Brain microvascular endothelial cell (primary cell): ENCODE measurements at places on chromosomes 3 and 15.

DNA sequence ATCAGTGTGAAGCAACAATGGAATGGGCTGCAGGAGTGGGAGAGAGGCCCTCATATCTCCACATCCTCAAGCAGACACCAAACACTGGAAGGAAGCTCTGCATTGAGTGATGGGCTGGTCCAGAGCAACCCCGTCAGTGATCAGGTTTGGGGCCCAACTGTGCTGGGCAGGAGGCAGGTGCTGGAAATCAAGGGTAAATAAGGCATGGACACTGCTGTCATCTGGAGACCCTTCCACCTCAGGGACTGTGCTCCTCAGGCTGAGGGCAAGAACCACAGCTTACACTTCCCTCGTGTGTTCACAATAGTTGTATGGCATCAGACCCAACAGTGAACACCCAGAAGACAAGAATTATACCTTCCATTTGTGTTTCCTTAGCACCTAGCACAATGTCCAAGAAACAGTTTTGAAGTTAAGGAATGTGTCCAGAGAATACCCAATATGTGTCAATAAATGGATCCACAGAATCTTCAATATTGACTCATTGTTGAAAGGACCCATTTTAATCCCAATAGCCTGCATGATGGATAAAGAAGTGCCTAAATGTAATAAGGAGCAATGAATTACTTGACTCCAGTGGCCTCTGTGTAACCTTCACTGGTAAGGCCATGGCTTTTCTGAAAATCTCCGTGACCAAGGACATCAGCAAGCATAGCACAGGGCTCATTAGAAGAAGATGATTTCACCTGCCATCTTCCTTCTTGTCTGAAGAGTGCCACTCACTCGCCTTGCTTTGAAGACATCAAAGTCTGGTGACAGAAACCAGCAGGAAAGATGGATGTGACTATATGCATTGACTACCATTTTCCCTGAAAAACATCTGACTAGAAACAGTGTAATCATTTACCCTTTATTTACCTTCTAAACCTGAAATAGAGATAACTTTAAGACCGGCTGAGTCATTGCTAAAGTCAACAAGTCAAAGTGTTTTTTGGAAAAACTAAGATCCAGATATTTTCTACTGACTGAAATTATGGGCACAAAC, 7.0 kb upstream of the AHSG start:
- no peak for DNase-seq

DNA sequence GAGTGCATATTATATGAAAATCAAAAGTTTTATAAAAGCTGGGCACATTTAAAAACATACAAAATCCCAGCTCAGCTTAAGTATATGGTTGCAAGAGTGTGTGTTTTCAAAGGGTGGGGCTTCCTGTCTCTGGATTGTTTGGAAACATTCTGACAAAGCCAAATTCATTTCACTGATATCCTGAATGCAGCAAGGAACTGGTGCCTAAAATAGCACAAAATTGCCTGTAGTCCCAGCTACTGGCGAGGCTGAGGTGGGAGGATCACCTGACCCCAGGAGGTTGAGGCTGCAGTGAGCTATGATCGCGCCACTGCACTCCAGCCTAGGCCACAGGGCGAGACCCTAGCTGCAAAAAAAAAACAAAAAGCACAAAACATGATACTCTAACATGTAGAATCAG, 13.0 kb upstream of the TJP1 start:
- DNase-seq: peak; percentile 5

DNA sequence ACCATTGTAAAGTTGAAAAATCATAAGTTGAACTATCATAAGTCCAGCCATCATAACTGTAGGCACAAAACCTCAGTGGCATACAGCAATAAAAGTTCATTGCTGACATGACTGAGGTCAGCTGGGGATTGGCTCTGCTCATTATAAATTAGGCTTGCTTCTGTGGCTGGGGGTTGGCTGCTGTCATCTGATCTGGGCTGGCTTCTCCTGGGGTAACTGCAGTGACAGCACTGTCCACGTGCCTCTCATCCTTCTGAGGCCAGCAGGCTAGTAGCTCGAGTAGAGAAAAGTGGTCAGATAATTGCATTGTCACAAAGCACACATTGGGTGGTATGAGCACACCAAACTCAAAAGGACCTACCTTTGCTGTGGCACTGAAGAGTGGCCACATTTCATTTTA, 31.3 kb downstream of the CMTM7 start:
- DNase-seq: no peak

DNA sequence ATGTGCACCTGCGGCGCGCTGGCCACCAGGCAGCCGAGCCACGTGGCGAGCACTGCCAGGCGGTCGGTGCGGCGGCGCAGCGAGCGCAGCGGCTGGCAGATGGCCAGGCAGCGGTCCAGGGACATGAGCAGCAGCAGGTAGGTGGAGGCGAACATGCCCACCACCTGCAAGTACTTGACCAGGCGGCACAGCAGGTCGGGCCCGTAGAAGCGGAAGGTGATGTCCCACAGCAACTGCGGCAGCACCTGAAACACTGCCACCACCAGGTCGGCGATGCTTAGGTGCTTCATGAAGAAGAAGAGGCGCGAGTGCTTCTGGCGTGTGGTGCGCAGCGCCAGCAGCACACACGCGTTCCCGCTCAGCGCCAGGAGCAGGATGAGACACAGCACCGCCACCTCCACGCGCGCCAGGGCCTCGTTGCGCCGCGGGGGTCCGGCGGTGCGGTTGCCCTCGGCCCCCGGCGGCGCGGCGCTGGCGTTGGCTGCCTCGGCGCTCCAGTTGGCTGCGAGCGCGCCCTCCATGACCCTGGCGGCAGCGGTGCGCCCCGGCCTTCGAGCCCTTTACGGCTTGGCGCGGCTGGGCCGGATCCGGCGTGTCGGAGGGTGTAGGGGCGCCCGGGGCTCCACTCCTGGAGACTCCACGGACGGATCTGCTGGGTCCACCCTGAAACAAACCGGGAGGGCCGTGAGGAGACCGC, 1.6 kb downstream of the OXTR start:
- no peak for DNase-seq

- no peak for DNase-seq
These were observed 4.9 kb upstream of the LOXL1 start for GRCh38 chr15:73921254-73921925.

- no peak for DNase-seq
These were observed 10.5 kb downstream of the SELENOS start for GRCh38 chr15:101266787-101267186.

DNA sequence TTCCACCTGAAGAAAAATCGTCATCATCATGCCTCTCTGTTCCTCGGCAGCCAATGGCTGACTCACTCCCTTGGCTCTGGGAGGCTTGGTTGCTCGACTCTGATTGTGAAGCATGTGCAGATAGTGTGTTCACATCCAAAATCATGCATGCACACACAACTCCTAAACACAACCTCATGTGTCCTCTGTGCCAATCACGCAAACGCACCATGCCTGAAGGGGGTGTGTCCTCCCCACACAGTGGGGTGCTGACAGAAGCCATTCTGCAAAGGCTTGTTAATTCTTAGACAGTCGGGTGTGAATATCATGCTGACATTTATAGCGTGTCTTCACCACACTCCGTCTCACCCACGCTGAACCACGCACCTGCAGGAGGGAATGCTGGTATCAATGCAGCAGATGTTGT, 11.4 kb upstream of the CCDC174 start:
- DNase-seq: no peak

- DNase-seq: no peak
These were observed 231.9 kb upstream of the LRTM1 start for GRCh38 chr3:55159711-55160110.

GRCh38 chr3:13841141-13841540, 38.7 kb downstream of the WNT7A start:
- no peak for DNase-seq

GRCh38 chr3:137514853-137515252, 249.3 kb upstream of the SOX14 start:
- no peak for DNase-seq

DNA sequence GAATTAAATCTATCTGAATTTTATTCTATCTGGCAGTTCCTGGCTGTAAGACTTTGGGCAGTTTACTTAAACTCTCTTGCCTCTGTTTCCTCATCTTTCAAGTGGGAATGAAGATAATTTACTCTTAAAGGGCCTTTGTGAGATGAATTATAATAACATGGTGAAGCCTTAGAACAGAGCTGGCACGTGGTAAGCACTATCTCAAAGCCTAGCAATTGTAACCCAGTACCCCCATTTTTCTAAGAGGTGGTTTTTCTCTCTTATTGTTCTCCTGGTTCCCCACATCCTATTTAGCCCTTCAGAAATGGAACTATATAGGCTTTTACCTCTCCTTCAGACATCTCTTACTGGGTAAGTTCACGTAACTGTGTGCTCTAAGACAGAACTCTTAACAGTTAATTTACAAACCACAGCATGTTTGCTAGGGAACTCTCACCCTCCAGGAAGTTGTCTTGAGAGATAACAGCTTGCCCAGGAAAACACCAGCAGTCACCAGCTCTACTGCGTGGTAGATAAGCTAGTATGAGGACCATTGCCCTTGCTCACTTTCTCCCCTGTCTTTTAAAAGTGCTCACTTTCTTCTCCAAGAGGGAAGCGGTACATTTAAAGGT, 12.3 kb upstream of the CRBN start:
- peak; percentile 47 for DNase-seq

DNA sequence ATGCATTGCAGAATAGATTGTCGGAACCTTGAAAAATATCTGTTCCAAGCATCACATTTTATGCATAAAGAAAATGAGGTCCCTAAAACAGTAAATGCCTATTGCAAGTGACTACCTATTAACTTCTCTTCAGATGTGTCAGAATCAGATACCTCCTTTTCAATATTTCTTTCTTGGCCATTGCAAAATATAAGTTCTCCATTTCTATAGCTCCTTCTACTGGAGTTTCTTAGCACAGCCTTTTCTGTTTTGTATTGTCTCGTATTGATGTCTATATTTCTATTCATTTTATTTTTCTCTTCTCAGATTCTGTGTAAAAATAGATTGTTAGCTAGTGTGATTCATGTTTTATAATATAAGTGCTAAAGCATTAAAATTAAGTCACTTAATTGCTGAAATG, 63.4 kb downstream of the PPARG start:
- DNase-seq: no peak

DNA sequence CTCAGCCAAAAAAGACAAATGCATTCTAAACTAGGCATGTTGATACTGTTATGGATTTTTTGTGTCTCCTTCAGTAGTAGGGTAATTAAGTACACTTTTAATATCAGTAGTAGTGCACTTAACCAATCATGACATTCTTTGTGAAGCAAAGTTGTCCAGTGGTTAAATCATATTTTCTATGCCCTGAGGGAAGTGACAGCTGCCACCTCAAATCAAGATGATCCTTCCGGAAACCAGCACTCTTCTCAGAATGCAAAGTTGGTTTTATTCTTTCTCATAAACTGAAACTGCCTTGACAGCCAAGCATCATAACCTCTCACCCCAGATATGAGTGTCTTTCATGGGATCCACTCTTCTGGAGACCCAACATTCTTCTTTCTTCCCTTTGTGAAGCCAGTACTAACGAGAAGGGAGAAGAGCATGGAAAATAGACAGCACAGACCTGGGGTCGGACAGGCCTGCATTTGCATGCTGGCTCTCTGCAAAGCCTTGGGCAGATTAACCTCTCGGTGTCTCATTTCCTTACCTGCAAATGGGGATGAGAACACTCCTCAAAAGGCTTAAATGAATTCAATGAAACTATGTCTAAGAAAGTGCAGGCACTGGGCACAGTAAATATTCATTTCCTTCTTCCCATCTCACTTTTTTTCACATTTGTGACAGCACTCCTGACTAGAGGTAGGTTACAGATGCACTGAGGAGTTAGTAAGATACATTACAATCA, 13.2 kb downstream of the AAGAB start:
- DNase-seq: no peak

GRCh38 chr3:131549340-131549739, 46.6 kb upstream of the MRPL3 start:
- DNase-seq: no peak

DNA sequence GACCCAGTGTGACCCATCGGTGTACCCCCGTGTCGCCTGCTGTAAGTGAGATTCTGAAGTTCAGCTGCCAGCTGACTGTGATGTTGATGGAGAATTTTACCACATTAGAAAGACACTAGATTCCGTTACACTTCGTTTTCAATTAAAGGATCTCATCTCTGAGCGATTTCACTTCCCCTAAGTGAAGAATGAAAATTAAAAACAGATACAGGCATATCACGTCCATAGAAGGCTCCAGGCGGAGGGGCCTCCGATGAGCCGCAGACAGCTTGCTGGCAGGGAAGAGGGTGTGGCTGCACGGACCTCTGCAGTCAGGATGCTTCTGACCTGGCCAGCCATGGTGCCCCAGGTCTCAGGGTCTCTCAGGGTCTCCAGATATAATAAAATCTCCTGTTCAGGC, 6.6 kb upstream of the CPN2 start:
- no peak for DNase-seq

GRCh38 chr3:169085827-169086226, 577.7 kb downstream of the MECOM start:
- peak; percentile 89 for DNase-seq

- DNase-seq: no peak
These were observed 70.6 kb downstream of the TM4SF4 start for GRCh38 chr3:149545049-149545448.

- DNase-seq: no peak
These were observed 479.4 kb downstream of the ERC2 start for GRCh38 chr3:55988905-55989304.

- DNase-seq: no peak
These were observed 15.1 kb downstream of the ABI3BP start for GRCh38 chr3:100978011-100978659.

DNA sequence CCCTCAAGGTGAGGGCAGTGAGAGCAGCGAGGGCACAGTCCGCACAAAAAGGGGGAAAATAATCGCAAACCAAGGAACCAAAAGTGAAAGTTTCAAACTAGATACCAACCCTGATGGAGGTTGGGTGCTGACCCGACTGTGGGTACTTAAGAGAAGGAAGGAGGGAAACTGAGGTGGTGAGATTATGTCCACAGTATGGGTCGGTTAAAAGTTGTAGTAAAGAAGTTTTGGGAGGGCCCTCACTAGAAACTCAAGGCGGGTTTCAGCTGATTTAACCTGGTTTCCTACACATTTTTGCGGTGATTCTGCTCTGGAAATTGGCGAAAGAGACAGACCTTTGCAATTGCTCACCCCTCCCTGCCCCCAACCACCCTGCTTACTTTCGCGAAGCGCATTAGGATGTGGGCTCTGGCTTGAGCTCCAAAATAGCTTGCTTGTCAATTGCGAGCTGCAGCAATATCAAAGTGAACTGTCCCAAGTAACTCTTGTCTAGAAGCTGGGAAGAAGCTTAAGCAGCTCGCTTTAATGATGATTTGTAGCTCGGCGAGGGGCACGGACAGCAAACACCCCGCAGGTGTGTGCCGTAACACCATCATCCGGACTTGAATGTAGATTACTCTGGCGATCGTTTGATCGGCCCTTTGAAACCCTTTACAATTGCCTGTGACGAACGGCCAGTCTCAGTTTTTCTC, 15.8 kb downstream of the SOX2 start:
- DNase-seq: no peak

DNA sequence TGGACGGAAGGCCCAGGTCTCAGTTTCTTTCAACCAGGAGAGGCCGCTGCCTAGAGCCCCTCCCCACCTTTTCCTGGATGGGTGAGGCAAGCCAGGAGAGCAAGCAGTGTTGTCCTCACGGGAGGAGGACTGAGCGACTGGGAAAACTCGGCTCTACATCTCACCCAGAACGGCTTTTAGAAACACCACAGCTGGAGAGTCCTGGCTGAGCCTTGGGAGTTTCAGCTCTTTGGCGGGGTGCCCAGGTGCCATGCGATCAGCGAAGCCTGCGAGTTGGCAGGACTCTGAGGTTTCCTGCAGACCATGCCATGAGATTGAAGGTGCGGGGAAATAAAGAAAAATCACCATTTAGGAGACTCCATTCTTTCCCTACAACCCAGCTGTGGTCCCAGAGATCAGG, 26.0 kb downstream of the PPCDC start:
- DNase-seq: no peak
